Stromal cell of bone marrow (primary cell): ENCODE measurements at places on chromosomes 6 and 20.

DNA sequence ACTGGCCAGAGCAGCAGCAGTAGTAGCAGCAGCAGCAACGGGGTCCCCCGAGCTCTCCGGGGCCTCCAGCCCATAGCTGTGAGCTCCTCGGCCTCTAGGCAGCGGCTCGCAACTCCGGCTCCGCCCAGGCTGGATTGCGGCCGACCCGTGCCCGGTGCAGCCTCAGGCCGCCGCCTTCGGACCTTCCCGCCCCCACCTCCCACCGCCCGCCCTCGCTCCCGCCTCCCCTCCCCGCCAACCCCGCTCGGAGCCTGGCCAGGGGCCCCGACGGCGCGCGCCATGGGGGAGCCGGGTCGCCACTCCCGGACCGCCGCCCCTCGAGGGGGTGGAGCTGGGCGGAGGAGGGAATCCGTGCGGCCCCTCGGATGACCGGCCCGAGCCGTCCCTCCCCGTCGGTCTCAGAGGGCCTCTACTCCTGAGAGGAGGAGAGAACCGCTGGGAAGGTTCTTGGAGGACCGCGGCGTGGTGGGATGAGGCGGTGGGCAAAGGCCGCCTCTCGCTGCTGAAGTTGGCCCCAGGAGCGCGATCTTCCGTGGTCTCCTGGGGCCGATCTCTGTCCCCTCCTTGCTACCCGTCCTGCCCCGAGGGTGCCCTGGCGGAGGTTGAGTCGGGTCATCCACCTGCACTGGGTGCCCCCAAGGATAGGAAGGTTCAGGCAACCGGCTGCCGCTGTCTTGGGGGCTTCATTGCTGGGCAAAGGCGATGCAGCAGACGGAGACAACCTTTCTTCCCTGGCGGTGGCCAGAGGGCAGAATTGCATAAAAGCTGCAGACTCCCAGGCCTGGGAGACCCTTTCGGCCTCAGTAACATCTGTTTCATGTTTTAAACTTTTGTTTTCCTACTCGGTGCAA, at the start of gene ADAM33:
Gene ADAM33, minus strand, starts transcription at position 80 of the 851 bp plus-strand sequence. Its CDS starts 6 bp downstream, at position 74.
- no peak for DNase-seq

- no peak for DNase-seq
Observed at GRCh38 chr20:63877755-63878470, 12.8 kb downstream of the TPD52L2 start.

GRCh38 chr20:63290677-63291472, 2.1 kb upstream of the COL20A1 start:
- DNase-seq = no peak

GRCh38 chr6:31794294-31794865, 1.2 kb downstream of the VARS1 start:
- DNase-seq = no peak

- no peak for DNase-seq
Observed at GRCh38 chr6:134584847-134585516, 267.1 kb upstream of the SGK1 start.

- DNase-seq = no peak
Observed at GRCh38 chr6:163148451-163149278, 265.9 kb upstream of the QKI start.

DNA sequence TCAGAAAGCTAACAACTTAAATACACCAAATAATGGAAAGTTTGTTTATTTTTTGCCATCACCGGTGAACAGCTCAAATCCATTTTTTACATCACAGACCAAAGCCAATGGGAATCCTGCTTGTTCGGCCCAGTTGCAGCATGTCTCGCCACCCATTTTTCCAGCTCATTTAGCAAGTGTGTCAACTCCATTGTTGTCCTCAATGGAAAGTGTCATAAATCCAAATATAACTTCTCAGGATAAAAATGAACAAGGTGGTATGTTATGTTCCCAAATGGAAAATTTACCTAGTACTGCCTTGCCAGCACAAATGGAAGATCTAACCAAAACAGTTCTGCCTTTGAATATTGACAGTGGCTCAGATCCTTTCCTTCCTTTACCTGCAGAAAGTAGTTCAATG, 65.3 kb upstream of the SMIM8 start:
- no peak for DNase-seq

GRCh38 chr6:52364480-52365166, 2.7 kb downstream of the PAQR8 start:
- no peak for DNase-seq

- DNase-seq = no peak
Observed at GRCh38 chr6:11833626-11834592, 55.3 kb upstream of the ADTRP start.

- DNase-seq = no peak
Observed at GRCh38 chr20:23161244-23161891, 75.2 kb upstream of the CD93 start.

DNA sequence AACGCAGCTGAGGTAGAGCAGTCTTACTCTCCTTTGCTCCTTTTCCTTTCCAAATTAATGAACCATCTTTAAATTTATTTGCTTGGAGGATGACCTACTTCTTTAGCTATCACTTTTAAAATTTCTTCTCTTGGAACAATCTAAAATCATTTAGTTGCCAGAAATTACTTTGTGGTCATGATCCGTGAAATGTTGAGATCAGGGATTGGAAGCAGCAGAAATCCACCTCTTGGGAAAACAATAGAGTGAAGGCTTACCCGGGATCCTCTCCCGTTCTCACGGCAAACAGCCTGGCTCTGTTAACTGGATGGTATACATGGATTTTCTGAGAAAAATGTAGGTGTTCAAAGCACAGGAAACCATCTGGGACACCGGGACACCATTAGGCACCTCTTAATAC, 7.7 kb downstream of the AKAP12 start:
- no peak for DNase-seq

GRCh38 chr6:39173270-39173669, 56.0 kb downstream of the KCNK5 start:
- DNase-seq = no peak

DNA sequence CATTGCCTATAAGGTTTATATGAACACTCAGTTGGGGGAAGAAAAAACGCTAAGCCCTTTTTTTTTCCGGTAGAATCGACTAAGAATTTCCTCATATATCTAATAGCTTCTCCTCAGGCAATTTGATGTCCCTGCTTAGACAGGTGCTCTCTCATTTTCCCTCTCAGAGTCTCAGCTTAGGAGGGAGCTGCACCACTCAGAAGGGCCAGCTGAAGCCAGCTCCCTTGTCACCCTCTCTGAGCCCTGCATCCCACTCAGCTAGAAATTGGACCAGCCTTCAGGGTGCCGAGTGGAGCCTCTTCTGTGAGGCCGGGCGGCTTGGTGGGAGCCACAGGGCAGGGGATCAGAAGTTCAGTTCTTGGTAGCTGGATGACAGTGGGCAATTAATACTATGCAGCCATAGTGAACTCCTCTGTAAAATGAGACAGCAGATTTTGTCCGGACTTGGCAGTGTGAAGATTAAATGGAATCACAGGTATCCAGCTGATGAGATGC, 368.5 kb downstream of the MAFB start:
- DNase-seq = no peak

GRCh38 chr6:130575557-130575956, 209.7 kb downstream of the TMEM200A start:
- DNase-seq = no peak

- no peak for DNase-seq
Observed at GRCh38 chr6:31096656-31097055, 15.7 kb downstream of the C6orf15 start.

DNA sequence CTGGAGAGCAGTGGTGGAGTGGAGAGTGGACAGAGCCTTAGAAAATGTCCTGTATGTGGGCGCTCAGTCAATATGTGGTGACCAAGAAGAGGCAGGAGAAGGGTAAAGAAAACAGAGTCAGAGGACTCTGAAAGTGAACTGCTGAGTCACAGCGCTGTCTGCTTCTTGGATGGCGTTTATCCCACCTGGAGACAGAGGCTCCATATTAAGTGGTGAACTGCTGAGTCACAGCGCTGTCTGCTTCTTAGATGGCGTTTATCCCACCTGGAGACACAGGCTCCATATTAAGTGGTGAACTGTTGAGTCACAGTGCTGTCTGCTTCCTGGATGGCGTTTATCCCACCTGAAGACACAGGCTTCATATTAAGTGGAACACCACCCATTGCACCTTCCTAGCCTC, 119.3 kb upstream of the RALGAPA2 start:
- DNase-seq = no peak

GRCh38 chr6:113208726-113209125, 648.4 kb upstream of the MARCKS start:
- no peak for DNase-seq

- DNase-seq = no peak
Observed at GRCh38 chr20:32805721-32806120, 14.0 kb upstream of the MAPRE1 start.

DNA sequence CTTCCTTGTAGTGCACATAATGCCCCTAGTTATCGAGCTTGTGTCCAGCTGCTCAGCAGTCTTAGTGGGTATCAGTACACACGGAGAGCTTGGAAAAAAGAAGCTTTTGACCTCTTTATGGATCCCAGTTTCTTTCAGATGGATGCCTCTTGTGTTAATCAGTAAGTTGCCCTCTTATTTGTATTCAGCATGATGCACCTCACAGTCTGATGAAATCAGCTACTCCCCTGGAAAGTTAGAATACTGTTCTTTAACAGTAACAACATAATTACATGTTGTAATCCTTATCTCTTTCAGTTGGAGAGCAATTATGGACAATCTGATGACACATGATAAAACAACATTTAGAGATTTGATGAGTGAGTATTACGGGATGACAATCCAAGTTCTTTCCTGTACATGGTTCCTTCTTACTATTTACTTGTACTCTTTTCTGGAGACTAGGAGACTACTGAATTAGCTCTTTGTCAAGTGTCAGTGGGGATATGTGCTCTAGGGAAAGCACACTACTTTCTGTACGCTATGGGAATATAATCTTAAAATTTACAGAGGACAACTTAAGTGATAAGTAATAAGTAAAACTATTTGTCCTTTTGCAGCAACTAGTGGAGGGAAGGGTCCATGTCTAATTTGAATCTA, 39.1 kb downstream of the PGM3 start:
- no peak for DNase-seq

DNA sequence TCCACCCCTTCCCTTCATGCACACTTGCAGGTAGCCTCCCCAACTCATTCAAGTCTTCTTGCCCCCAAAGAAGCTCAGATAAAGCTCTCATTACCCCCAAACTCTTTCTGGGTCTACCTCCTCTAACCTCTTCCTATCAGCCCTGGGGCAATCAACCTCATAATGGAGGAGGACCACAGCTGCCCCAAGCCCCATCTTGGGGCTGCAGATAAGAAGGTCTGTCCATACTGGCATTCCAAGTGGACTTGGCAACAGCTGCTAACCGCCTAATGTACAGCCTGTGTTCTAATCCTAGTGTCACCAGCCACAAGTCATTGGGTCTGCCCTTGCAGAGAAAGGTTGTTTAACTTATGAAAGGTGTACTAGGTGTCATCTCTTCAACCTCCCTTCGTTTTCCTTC, 107.4 kb upstream of the ADGRF1 start:
- no peak for DNase-seq

- DNase-seq = no peak
Observed at GRCh38 chr6:11065436-11066202, 21.5 kb upstream of the ELOVL2 start.

- no peak for DNase-seq
Observed at GRCh38 chr6:41939176-41939847, 2.3 kb downstream of the CCND3 start.

- no peak for DNase-seq
Observed at GRCh38 chr6:28064272-28064671, 16.1 kb upstream of the ZNF165 start.

GRCh38 chr20:40156600-40157317, 532.3 kb downstream of the MAFB start:
- DNase-seq = no peak
